NCI-H1930 (cell line): ENCODE measurements at places on chromosomes 6 and 20.

GRCh38 chr6:16544006-16544405, 217.3 kb downstream of the ATXN1 start:
- no peak for DNase-seq

DNA sequence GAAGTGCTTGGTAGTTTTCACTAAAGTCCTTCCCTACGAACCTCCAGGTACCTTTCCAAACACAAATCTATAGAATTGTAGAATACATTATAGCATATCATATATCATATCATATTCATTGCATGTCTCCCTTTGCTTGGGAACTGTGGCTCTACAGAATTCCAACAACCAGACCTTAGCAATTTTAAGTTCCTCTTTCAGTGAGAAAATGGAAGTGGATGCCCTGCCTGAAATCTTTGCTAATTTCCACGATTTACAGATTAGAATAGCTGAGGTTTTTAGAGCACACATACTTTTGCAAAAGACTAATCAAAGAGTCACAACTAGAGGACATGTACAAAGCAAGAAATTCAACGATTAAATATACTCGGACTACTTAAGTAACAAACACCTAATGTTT, 78.6 kb downstream of the TNFRSF21 start:
- no peak for DNase-seq

DNA sequence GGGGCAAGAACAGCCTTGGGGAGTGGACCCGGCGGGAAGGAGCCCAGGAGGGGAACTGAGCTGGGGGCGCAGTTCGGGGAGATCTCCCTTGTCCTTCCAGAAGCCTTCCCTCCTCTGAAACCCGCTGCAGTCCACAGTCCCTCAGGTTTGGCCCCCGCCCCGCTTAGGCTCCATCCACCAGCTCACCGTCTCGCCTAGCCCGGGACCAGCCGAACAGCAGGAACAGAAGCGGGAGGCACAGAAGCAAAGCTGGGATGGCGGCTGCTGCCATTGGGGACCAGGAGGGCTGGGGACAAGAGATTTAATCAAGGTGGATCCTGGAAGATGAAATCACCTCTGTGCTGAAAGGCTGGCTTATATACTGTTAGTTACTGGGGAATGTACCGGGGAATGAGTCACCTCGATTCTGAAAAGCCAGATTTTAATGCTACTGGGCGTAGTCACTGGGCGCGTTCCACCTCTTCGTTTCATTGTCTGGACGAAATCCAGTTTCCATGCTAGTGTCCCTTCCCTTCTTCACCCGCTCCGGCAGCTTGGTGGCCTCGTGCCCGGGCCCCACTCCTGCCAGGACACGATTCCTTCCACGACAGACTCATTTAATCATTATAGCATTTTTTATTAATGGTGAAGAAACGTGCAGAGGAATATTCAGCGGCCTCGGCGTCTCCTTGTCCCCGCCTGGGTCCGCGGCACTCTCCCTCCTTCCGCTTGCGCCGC, at the start of gene RAET1L:
Gene RAET1L (minus strand): TSS at position 332 of the 717 bp plus-strand sequence. CDS start 61 bp downstream, at position 271.
- no peak for DNase-seq

DNA sequence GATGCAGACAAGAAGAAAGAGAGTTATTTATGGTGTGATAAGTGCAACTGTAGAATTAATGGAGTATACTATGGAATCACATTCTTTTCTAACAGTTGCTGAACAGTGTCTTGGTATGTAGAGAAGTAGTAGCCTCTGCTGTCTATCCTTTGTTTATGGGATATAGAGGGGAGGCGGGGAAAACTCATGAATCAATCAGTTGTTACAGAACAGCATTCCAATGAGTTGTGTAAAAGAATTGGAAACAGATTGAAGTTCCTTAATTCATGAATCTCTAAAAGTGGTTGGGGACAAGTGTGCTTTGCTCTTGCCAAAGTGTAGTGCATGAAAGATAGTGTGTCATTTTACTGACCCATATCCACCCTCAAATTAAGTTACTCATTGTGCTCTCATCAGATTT, 77.7 kb downstream of the FLRT3 start:
- no peak for DNase-seq

DNA sequence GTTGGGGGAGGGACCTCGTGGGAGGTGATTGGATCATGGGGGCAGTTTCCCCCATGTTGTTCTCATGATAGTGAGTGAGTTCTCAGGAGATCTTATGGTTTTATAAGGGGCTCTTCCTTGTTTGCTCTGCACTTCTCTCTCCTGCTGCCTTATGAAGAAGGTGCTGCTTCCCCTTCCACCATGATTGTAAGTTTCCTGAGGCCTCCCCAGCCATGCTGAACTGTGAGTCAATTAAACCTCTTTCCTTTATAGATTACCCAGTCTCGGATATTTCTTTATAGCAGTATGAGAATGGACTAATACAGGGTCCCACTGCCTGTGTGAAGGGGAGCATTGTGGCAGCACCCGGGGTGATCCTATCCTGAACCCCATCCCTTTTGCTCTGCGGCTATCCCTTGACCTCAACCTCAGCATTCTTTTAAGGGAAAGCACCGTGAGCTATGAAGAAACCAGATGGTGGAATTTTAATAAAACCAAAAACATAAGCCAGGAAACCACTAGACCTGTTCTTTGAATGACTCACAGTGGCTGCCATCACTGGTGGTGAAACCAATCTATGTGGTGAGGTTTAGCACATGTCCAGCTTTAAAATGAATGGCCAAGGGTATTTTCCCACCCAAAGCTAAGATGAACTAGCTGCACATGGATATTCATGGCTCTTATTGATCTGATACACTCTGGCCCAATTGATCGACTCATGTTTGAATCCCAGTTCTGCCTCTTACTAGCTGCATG, 62.2 kb downstream of the ZDHHC14 start:
- DNase-seq: no peak

DNA sequence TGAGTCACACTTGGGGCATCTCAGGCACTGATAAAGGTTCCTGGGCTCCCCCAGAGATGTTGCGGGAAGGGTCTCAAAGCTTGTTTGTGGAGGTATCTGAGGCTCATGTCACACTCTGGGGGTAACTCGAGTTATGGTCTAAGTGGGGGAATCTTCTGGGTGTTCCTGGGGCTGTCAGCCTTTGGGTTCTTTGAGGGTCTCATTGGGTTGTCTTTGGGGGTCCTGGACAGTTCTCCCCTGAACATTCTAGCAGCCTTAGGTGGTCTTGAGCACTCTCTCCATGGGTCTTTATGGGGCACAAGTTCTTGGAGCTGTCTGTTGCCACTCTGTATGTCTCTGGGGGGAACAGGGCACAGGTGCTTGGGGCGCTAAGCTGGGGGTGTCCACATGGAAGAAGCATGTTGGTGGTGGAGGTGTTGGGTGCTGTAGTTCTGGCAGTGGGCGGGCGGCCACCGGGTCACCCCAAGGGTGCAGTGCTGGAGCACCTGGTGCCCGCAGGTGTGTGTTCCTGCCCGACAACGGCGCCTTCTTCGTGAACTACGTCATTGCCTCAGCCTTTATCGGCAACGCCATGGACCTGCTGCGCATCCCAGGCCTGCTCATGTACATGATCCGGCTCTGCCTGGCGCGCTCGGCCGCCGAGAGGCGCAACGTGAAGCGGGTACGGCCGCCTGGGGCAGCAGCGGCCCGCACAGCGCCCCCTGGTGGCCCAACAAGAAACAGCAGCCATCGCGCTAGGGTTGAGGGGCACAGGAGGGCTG, 7.1 kb upstream of the CAPN11 start:
- peak; percentile 71 for DNase-seq

DNA sequence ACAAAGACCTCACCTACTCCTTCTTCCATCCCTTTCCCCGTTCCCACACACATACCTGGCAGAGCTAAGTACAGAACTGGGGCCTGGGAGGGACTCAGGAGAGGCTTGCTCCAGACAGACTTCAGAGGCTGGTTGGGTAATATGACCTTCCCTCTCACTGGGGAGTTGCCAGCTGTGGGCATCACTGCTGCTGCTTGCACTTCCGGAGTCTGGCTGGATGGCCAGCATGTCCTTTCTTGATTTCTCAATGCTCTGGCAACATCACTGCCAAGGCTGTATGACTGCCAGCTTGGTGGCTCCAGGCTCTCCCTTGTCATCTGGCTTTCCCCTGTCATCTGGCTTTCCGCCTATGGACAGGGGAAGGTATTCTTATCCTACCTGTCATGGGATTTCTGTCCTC, 47.8 kb downstream of the CDH22 start:
- no peak for DNase-seq

DNA sequence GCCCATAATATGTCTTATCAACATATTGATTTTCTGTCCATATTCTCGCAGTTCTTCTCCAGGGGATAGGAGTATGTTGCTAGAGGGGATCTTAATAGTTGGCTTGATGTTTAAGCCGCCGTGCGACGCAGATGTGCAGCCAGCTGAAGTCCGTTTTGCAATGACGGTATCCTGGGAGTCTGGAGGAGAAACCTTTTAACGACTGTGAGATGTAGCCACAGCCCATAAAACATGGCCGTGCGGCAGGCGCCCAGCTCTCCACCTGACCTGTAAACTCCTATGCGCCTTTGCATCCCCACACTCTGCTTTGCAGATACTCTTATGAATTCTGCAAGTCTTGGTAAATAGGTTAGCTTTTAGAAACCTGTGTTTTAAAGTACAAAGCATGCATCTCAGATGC, 36.9 kb downstream of the BMP6 start:
- DNase-seq: no peak

DNA sequence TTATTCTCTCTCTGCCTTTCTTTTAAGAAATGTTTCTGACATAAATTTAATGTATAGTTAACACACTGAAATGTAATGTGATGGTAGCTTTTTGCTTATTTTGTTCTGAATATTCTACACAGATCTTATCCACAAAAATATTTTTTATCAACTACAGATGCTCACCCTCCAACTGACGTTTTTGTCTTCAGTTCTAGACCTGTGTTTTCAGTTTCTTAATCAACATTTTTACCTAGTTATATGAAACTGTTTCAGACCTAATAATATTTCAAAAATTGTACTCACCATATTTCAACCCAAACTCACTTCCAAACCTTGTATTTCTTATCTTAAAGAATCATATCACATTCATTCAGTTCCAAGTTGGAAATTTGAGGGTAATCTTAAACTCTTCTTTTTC, 452.8 kb downstream of the RFPL4B start:
- no peak for DNase-seq

DNA sequence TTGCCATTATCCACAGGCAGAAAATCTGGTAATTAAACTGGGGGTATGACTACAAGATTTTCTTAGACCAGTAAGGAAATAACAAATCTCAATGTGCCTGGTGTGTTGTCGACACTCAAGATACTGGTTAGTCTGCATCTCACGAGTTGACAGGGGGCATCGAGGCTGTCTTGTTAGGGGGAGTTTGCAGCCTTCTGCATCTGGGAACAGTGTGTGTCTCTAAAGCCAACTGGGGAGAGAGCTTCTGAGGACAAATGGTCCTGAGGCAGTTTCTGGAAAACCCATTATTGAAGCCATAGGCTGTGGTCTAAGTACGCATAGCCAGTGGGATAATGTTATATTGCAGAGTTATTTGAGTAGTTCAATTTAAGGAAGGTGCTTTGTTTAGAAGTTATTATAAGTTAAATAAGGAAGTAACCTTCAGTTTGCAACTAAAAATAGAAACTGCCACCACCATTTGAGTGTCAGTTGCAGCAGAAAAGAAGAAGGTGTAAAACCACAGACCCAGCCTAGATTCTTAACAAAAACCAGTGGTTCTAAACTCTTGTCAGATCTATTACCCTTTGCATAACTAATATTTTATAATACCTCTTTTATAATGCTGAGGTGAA, 15.4 kb upstream of the MAPK13 start:
- DNase-seq: no peak

DNA sequence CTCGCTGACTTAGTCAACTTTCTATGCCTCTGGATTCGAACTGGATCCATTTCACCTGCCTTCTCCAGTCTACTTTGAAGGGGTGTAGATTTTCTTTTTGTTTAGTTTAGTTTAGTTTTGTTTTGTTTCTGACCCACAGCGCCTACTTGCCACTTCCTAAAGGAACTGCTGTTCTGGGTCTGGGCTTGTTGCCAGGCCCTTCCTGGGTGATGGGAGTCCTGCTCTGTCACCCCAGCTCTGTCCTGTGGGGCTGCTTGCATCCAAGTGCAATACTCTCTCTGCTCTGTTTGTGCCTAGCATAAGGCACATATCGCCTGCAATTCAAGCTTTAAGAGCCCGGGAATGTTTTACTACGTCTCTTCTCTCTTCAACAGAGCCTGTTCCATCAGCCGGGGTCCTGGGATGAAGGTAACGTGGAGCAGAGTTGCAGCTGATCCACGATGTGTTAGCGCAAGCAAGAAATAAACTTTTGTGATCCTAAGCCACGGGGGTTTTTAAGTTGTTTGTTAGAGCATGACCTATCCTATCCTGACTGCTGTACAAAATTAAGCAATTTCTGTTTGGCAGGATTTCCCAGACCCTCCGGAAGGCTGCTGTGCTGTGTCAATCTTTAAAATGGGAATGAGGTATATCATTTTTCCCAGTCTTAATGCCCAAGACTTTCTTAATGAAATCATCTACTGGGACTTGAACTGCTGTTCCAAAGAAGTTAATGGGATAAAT, 30.9 kb upstream of the TAGAP start:
- DNase-seq: no peak

GRCh38 chr20:16287776-16288175, 285.5 kb downstream of the KIF16B start:
- no peak for DNase-seq

GRCh38 chr6:56288347-56288746, 41.0 kb upstream of the COL21A1 start:
- no peak for DNase-seq

- no peak for DNase-seq
These were observed 106.3 kb upstream of the LY86 start for GRCh38 chr6:6482256-6482655.

GRCh38 chr6:34150766-34151165, 4.9 kb upstream of the GRM4 start:
- no peak for DNase-seq

DNA sequence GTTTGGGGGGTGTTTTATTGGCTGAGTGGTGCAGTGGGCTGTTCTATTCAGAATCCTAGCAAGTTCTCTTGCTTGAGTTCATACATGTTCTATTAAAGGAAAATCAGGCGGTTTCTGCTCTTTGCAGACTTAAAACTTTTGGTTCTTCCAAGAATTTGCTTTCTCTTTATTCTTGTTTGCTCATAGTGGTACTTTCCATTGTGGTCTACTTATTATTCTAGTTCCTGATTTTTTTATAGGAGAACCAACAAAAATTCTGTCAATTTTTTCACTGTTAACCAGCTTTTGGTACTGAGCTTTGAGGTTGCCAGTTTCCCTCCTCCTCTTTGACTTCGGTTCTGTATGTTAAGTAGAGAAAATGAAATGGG, 6.7 kb downstream of the AFDN start:
- DNase-seq: no peak
